Activated naive CD4-positive, alpha-beta T cell (primary cell): ENCODE measurements at places on chromosomes 1 and 21.
A peak's percentile ranks its signal among the peaks of the same experiment; 100 is the strongest.

- DNase-seq = no peak
Observed at GRCh38 chr1:175130649-175131045, 61.9 kb downstream of the KIAA0040 start.

GRCh38 chr1:23915466-23915865, 2.3 kb upstream of the CNR2 start:
- DNase-seq = no peak

- no peak for DNase-seq
Observed at GRCh38 chr21:32330784-32331311, 32.2 kb downstream of the MRAP start.

DNA sequence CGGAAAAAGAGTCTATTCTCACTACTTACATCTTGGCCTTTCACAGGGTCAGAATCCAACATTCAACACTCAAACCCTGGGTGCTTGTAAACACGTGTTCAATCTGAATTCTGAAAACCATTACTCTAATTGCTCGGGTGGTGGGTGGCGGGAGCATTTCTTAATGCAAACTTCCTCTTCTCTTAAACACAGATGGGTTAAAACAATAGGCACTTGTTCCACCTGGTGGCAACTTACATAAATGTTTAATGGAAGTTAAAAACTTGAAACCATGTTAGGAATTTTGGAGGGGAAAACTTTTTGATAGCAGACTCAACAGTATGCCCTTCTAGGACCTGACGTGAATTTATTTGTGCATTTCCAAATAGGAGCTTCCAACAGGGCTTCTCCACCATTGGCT, 23.4 kb upstream of the TDRD10 start:
- DNase-seq = no peak

- DNase-seq = no peak
Observed at GRCh38 chr1:32316903-32317277, 19.1 kb downstream of the MARCKSL1 start.

DNA sequence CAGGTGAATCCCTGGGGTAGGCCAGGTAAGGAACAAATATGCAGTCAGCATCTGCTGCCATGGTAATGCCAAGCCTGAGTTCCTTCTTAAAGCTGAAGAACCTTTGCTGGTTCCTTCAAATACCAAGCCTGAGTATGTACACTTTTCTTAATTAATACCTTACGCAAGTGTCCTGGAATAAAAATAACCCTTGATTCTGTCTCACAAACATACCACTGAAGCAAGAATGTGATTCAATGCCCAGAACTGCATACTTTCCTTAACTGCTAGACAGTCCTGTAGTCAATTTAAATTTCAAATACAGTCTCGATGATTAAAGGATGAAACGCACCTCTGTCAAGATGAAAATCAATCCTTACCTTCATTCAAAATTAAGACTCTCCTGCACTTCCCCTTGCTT, 634.0 kb upstream of the CHRM3 start:
- DNase-seq = no peak

DNA sequence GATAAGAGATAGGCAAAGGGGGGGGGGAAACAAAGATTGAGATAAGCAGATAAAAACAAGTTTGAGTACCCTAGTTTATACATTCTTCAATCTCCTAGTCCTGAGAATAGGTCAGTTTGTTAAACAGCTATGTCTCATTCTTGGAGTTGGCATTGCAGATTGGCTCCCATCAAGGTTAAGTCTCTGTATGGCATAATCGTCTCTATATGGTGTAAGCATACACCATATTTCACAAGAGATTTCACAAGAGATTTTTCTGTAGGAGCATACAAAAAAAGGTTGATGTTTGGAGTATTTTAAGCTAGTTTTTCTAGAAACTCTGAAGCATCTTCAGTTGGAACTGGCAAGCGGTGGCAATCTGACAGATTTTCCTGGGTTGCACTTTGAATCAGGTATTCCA, 35.8 kb downstream of the NCAM2 start:
- no peak for DNase-seq

DNA sequence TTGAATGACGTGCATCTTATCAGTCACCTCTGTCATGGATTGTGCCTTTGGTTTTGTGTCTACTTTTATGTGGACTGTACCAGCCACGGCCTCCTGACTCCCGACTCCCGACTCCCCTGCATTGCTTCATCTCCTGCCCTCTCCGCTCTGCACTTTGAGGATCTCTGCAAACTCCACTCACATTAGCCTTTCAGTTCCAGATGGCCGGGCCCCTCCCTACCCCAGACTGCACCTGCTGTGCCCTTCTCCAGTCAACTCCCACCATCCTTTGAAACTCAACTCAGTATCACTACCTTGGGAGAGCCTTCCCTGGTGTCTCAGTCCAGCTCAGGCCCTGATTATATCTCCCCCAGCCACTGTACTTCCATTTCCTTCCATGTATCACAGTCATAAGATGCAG, 71.4 kb downstream of the MDM4 start:
- DNase-seq = no peak

DNA sequence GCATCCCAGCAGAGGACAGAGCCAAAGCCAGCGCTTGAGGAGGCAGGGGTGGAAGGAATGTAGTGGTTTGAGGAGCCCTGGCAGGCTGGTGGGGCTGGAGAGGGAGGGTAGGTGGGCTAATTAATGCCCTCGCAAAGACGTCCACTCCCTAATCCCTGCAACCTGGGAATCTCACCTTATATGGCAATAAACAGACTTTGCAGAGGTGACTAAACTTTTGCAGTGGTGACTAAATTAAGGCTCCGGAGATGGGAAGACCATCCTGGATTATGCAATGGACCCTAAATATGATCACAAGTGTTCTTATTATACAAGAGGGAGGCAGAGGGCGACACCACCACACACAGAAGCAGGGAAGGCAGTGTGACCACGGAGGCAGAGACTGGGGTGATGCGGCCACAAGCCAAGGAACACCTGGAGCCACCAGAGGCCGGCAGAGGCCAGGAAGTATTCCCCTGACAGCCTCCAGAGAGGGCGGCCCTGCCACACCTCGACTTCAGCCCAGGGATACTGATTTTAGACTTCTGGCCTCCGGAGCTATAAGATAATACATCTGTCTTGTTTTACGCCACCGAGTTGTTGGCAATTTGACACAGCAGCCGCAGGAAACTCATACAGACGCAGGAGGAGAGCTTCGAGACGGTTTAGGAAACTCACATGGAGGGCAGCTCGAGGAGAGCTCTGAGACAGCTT, 23.1 kb upstream of the NPPB start:
- no peak for DNase-seq

- peak; percentile 8 for DNase-seq
Observed at GRCh38 chr1:21508580-21509350, 458 bp upstream of the ALPL start.

DNA sequence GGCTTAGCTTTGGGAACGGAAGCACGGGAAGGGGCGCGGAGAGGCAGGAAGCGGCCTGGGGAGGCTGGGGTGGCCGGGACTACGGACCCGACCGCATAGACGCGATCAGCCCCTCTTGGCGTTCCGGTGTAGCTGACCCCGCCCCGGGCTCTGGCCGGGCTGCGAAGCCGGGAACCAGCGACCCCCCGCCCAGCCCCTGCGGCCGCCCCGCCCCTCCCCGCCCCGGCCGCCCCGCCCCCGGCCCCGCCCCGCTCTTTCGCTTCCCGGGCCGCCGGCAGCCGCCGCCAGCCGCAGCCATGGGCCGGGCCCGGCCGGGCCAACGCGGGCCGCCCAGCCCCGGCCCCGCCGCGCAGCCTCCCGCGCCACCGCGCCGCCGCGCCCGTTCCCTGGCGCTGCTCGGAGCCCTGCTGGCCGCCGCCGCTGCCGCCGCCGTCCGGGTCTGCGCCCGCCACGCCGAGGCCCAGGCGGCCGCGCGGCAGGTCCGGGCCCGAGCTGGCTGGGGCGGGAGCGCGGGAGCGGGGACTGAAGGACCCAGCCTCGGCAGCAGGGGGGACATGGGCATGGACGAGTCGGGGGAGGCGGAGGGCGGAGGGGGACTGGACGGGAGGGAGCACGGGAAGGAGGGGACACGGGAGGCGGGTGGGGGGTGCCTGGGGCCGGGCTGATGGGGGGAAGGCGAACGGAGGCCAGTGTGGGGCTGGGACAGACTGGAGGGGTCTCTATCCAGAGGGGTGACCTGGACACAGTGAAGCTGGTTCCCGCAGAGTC, at the start of gene SELENON:
Gene SELENON, plus strand, starts transcription at position 259 of the 768 bp plus-strand sequence. Its CDS starts 38 bp downstream, at position 297.
- peak; percentile 36 for DNase-seq
